ENCODE measurements at places on chromosomes 1 and 21.

DNA sequence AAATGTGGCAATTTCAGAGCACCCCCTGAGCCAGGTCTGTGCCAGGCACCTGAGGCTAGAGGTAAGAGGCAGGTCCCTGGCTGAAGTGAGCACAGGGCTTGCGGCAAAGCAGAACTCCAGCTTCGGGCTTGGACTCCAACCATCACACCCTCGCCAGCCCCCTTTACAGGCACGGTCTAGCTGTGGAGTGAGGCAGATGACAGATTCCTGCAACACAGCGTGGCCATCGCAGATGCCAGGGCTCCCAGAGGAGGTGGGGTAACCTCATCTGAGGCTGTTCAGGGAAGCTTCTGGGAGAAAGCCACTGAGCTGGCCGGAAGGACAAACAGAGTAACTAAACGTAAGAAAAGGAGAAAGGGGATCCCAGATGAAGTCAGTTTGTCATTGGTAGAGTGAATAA lies 55.6 kb upstream of the CASZ1 start:
- no peak for DNase-seq

DNA sequence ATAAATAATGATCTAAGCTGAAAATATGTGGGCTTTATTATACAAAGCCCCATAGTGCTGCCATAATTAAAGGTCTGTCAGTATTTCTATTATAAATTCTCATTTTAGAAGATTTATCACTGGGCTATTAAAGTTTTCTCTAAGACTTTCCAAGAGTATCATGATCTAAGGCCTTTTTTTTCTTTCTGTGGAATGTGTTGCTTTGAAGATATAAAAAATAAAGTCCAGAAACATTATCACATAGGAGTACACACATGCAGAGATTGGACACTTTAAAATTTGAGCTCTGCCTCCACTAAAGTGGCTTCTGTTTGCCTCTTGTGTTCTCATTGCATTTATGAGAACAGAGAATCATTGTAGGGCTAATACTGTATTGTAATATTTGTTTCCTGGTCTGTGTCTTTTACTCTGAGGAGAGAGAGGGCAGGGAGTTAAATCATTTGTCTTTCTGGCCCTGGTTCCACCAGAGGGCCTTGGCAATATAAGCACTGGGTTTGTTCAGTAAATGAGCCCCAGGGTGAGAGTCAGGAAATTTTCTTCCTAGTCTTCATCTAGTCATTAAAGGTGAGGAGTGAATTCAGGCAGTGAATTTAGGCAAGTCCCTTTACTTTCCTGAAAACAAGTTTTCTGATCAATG lies 70.2 kb downstream of the NFIA start:
- DNase-seq: no peak

GRCh38 chr1:98903726-98904125 lies 100.9 kb downstream of the PLPPR5 start:
- DNase-seq: no peak

- no peak for DNase-seq
Measured at GRCh38 chr1:100710906-100711682, 8.4 kb upstream of the VCAM1 start.

- no peak for DNase-seq
Measured at GRCh38 chr1:224727351-224728289, 111.5 kb downstream of the CNIH3 start.

- no peak for DNase-seq
Measured at GRCh38 chr1:199875856-199876255, 151.7 kb upstream of the NR5A2 start.

Data from effector memory CD8-positive, alpha-beta T cell (primary cell).